ENCODE measurements at places on chromosomes 6 and 20.

DNA sequence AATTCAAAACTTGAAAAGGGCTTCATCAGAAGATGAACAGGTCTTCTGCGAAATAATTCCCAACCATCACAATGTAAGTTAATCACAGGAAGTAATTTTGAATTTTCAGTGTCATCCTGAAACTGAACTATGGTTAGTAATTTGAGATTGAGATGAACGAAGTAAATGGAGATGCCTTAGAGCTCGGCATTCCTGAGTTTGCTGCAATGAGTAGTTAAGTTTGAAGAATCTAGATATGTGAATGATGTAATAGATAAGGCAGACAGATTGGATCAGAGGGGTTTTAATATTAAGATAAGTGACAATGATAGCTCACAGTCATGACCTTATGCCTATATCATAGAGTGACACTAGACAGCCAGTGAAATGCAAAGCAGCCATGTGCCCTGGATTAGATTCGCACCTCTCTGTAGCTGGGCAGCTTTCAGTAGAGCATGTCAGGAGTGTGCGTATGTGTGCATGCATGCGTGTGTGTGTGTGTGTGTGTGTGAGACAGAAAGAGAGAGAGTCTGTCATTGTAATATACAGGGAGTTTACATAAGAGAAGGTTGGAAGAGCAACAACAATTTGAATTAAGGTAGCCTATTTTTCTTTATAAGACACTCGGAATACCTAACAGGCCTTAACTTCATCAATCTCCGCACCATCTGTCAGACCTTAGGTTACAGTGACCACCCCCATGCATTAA, 233.0 kb downstream of the GMPR start:
- DNase-seq, result no peak

DNA sequence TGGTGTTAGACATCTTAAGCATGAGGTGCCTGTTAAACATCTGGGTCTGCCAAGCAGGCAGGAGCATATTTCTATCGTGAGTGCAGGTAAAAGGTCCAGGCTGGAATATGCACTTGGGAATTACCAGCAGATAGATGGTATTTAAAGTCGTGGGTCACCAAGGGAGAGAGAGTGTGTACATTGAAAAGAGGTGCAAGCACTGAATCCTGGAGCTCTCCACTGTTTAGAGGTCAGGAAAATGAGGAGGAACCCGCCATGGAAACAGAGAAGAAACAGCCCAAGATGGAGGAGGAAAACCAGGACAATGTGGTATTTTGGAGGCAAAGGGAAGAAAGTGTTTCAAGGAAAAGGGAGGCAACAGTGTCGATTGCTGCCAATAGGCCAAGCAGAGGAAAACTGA, 46.4 kb downstream of the TNFRSF21 start:
- DNase-seq, result no peak

GRCh38 chr20:20391766-20392165, 23.9 kb downstream of the INSM1 start:
- DNase-seq, result no peak

DNA sequence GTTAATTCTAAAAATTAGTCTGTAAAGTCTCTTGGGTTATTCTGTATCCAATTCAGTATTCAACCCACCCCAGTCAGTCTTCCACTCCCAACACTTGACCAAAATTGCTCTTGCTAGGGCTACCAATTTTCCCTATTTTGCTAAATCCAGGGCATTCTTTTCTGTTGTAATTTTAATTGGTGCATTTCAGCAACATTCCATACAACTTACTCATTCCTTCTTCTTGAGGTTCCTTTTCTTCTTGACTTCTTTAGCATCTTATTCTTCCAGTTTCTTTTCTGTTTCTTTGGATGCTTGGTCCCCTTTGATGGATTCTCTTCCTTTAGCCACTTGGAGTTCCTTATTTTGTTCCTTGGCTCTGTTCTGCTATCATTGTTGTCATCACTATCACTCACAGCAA, 11.2 kb upstream of the GRM1 start:
- DNase-seq, result no peak

- DNase-seq, result no peak
Measured at GRCh38 chr6:43736844-43737243, 33.2 kb upstream of the VEGFA start.

DNA sequence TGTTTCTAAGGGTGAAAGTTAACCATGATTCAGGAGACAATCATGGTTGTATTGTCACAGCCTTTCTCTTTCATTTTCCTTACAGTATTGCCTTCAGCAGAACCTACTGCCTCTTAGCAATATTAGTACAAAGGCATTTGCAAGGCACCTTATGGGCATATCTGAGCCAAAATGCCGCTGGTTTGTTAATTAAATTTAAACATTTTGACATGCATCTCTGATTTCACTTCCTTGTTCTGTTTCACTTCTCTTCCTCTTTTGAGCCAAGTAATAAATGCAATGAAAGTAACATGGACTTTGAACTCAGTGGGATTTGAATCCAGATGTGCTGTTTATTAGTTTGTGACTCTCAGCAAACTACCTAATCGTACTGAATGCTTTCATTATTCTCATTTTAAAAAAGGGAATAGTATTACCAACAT, 467.4 kb upstream of the CITED2 start:
- DNase-seq, result no peak

DNA sequence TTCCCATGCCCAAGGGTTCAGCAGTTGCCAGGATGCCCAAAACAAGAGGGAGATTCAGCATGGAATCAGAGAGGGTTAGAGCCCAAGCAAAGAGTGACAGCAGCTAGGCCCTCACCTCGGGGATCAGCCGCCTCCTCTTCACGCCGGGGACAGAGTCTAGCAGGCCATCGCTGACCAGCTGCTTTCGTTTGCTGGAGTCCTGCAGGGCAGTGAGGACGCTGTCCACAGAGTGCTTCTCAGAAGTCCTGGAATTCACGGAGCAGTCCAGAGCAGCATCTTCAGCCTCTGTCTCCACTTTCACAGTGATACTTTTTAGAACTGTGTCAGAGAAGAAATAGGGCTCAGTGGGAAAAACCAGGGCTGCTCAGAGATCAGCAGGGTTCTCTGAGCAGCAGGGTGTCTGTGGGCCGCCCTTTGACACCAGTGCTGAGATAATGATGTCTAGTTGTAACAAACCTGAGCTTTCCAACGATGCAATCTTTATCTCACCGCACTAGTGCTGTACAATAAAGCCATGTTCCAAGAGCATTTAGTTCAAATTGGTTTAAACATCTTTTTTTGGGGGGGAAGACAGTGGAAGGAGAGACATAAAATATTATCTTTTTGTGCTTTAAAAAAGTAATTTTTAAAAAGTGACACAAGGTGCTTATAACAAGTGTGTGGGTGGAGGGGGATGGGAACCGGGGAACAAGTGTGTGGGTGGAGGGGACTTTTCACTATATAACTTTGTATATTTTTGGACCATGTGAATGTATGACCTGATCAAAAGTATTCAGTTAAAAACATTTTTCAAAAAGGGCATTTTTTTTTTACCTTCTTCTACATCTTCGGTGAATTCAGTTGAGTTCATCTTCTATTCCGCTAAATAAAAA, 16.6 kb downstream of the BEND3 start:
- DNase-seq, result no peak

DNA sequence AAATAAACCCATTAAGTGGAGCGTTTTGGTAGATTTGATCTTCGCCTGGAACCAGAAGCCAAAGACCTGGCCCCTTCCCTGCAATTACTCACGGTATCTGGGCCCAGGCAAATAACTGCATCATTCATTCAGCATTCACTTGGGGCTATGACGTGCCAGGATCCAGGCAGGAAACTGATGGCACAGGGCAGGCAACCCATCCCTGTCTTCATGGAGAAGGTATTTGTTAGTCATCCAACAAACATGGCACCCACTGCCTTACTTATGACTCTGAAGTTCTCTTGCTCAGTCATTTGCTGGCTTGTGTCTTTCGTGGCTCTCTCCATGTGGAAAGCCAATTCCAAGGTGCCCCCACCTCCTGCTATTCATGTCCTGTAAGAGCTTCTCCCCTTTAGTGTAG, 232.4 kb downstream of the BMP7 start:
- no peak for DNase-seq

- no peak for DNase-seq
Measured at GRCh38 chr6:165455488-165455887, 146.1 kb upstream of the C6orf118 start.
